ENCODE measurements at places on chromosomes 6 and 20. TPM values are rescaled to one million over a fixed set of nuclear protein-coding genes. Genes with fewer than 3 reads are reported as not detected.

Gene PACRG
- total RNA-seq = not detected

Gene TFEB
- total RNA-seq = 6.3 TPM

Gene PPP2R5D
- 36.7 TPM for total RNA-seq

Gene BPIFB1
- total RNA-seq = not detected

Gene CYP24A1
- total RNA-seq = 0.60 TPM

Gene COL20A1
- under 0.01 TPM for total RNA-seq

Gene PHF3
- total RNA-seq = 50.7 TPM

Gene DACT2
- 0.82 TPM for total RNA-seq

Gene DYNLT2
- total RNA-seq = 0.45 TPM

Gene TBX18
- total RNA-seq = 44.2 TPM

Gene SPATS1
- not detected for total RNA-seq

Gene RAD21L1
- total RNA-seq = not detected

Gene CST2
- not detected for total RNA-seq

Gene MUCL3
- not detected for total RNA-seq

Gene TINAG
- total RNA-seq = not detected

Gene C20orf204
- 0.23 TPM for total RNA-seq

Gene TENT5A
- 42.2 TPM for total RNA-seq

All from smooth muscle cell of the coronary artery (primary cell).